ENCODE measurements at places on chromosomes 7 and 10.

DNA sequence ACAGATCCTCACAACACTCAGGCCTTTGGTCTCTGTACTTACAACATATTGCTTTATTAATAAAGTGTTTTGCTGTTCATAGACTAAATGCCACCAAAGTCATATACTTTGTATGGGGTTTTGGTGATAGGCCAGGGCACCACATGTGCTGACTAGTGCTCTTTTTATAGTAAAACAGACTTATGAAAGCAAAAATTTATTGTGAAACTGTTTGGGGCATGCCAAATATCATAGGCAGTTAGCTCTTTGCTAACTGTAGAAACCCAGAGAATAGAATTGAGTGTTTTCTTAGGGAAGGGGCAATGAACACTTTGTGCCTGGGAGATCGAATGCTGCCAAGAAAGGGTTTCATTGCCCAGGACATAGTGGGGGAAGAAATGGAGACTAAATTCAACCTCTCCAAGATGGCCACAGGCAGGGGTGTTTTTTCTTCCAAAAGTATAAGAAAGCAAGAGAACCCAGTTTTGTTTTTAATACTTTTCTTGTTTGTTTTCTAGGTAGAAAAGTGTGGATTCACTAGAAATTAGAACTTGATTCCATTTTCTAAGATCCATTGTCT lies 142.7 kb downstream of the TRIL start:
- no peak for DNase-seq

GRCh38 chr7:151286148-151286547 lies 37.7 kb upstream of the SMARCD3 start:
- DNase-seq = no peak

- no peak for DNase-seq
Measured at GRCh38 chr10:43341450-43341849, 30.0 kb upstream of the FXYD4 start.

- no peak for DNase-seq
Measured at GRCh38 chr10:34998940-34999339, 91.2 kb downstream of the CUL2 start.

- DNase-seq = no peak
Measured at GRCh38 chr10:61901829-61902444, 438 bp downstream of the ARID5B start.

GRCh38 chr10:102235598-102235920 lies 5.8 kb downstream of the PITX3 start:
- DNase-seq = no peak

- no peak for DNase-seq
Measured at GRCh38 chr7:78635026-78635793, 818.3 kb downstream of the MAGI2 start.

DNA sequence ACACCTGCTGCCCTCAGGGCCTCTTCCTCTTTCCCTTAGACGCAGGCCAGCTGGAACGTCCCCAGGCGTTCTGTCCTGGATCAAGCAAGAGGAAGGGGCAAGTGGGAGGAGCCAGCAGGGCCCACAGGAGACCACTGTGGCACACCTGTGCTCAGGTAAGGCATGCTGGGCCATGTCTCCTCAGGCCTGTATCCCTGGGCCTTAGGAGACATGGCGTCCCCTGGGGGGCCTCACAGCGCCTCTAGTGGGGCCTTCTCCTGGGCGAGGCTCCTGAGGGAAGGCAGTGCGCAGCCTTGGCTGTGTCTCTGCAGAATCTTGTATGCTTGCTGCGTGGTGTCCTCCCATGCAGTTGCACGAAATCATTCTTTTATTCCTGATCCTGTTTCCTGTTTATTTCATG lies 31.3 kb downstream of the ZNF783 start:
- no peak for DNase-seq

DNA sequence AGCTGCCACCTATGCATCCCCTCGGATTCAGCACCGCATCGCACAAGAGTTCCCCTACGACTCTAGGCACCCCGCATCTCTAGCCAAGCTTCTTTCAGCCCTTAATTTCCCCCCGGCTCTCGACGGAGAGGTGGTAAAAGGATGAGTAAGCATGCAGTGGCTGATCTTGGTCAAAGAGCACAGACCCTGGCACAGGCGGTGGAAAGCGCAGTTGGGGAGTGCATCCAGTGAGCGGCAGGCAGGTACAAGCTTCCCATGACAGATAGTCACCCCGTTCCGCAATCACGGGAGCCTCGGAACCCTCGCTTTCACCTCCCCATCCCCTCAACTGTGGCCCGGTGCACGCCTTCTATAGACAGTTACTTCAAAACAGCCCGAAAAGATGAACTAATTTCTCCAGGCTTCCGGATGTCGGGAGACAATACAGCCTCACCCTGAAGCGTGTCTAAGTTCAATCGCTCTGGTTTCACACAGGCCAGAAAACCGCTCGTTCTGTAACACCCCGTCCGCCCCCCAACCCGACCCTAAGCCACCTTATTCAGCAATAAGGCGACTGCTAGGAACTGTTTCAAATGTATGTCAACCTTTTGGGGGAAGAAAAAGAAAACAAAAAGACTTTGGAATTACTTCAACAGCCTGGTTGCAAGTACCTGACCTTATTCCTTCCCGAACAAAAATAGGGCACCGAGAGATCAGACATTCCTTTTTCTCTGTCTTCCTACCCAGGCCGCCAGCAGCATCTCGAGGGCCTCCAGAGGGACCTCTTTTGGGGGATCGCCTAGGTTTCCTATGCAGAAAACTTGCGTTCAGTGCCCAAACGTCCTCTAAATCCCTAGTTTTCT lies 1.4 kb downstream of the RHEB start:
- peak; percentile 39 for DNase-seq

DNA sequence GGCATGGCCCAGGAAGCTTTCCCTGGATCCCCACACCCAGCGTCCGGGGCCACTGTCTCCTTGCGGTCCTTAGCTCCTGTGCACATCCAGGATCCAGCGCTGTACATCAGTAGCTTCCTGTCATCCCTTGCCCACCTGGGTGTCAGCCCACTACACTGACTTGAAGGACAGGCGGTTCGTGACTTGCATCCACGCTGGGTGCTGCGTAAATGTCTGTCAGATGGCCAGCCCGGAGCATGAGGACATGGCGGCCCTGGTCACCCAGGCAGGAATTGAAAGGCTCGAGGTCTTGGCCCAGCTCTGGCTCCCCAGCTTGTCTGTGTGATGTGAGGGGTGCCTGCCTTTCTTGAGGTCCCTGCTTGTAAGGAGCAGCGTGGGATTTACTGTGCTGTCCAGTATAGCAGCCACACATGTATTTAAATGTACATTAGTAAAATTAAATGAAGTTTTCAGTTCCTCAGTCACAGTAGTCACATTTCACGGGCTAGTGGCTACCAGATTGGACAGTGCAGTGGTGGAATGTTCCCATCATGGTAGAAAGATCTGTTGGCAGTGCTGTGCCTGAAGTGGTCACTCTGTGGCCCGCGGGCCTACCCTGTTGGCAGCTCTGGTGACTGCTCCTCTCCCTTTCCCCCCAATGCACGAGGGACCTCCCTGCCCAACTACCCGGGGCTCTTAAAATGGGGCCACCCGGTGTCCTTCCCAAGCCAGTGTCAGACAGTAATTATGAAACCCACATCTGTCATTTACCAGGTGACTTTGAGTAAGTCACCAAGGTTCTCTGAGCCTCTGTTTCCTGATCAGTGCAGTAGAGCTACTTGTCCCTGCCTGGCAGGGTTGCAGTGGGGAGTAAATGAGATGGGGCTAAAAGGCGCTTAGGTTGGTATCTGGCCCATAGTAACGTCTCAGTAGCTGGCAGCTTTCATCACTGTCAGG lies 97.8 kb upstream of the PPIF start:
- DNase-seq = no peak

- no peak for DNase-seq
Measured at GRCh38 chr10:123704812-123705211, 38.7 kb downstream of the GPR26 start.

DNA sequence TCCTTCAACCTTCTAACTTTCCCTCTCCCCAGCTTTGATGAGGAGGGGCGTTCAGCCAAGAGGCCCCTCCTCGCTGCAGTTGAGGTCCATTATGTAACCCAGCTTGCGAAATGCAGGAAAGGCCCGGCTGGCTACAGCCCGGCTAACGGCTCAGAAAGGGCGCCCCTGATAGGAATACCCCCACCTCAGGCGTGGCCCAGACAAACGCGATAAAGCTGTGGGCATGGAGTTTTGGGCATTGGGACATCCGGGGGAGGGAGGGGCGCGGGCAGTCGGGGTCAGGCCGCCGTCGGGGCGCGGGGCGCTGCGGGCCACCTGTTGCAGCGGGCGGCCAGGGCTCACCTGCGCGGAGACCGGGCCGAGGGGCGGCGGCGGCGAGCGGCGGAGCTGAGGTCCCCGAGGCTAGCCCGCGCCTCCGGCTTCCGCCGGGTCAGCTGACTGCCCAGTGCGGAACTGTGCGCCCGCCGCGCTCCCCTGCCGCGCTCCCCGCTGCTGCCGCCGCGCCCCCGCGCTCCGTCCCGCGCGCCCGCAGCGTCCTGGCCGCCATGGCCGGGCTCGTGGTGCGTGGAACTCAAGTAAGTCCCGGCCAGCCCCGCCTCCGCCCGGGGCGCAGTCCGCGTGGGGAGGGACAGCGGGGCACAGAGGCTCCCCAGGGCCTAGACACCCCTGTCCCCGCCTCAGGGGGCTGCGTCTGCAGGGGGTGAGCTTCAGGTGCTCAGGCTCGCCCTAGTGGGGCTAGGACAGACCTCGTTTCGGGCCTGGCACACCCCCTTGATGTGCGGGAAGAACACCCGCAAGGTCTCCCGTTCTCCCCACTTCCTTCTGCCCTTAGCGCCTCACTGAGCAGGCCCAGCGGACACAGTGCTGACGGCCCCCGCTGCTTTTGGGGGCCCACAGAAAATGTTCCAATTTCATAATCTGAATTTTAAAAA lies at the start of gene LRMDA:
TSS of gene LRMDA (plus strand) at position 445 of the 932 bp plus-strand sequence.
- peak; percentile 34 for DNase-seq

DNA sequence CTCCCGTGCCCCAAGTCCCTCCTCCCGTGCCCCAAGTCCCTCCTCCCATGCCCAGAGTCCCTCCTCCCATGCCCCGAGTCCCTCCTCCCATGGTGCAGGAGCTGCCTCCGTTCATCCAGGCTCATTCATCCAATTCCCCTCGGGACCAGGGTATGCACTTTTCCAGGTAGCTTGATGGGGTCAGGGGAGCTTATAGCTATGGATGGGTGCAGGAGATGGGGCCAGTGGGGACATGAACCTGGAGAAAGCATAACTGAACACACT lies 201.3 kb downstream of the PTPRN2 start:
- no peak for DNase-seq

GRCh38 chr7:33593611-33594010 lies 311.7 kb upstream of the BMPER start:
- DNase-seq = no peak

DNA sequence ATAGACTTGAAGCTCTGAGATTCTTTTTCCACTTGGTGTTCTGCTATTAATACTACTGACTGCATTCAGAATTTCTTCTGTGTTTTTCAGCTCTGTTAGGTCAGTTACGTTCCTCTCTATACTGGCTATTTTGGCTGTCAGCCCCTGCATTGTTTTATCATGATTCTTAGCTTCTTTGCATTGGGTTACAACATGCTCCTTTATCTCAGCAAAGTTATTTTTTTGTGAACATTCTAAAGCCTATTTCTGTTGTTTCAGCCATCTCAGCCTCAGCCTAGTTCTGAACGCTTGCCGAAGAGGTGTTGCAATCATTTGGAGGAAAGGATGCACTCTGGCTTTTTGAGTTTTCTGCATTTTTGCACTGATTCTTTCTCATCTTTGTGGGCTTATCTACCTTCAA lies 201.5 kb upstream of the GNAI1 start:
- no peak for DNase-seq

GRCh38 chr7:29248713-29249382 lies 54.3 kb downstream of the CHN2 start:
- DNase-seq = no peak

- DNase-seq = no peak
Measured at GRCh38 chr10:119100434-119101238, 3.3 kb upstream of the DENND10 start.

DNA sequence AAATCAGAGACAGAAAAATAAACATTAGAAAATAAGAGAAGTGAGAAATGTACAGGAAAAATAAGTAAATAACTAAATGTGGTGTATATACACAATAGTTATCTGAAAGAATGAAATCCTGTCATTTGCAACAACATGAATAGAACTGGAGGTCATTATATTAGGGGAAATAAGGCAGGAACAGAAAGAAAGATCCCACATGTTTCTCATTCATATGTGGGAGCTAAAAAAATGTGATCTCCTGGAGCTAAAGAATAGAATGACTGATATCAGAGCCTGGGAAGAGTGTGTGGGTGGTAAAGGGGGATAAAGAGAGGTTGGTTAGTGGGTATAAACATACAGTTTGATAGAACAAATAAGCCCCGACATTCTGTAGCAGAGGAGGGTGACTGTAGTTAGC lies 27.3 kb downstream of the PLXDC2 start:
- DNase-seq = no peak

DNA sequence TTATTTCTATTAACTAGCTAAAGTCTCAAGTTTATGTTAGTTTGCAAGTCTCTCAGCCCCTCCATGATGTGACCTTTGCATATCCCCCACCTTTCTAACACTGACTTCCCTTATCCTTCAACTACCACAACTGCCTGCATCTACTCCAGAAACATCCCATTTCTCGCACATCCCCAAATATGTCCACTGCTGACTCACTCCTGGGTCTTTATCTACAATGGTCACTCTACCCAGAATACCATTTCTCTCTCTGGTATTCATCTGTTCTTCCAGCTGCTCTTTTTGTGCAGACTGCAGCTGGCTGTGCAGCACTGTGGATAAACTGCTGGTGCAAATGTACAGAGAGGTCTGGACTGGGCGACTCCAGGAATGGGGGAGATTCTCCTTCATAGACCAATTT lies 32.7 kb upstream of the PRSS1 start:
- no peak for DNase-seq

GRCh38 chr10:108465871-108466641 lies 1301.5 kb upstream of the SORCS1 start:
- DNase-seq = no peak

DNA sequence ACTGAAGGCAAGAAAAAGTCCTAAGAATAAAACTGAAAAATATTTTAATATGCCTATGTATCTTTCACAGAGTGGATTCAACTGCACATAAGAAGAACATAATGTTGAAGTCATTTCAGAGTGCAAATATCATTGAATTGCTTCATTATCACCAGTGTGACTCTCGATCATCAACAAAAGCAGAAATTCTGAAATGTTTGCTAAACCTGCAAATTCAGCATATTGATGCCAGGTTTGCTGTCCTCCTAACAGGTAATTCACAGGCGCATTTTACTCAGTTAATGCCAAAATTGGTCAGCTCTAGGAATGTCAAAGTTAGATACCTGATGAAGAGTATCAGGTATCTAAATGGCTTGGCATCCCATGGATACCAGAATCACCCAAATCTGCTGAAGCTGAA lies 52.0 kb downstream of the GDI2 start:
- no peak for DNase-seq

GRCh38 chr10:84348447-84348846 lies 20.1 kb downstream of the CCSER2 start:
- DNase-seq = no peak

- no peak for DNase-seq
Measured at GRCh38 chr7:151334628-151335027, 7.0 kb upstream of the NUB1 start.

GRCh38 chr10:96556003-96556402 lies 30.8 kb downstream of the TM9SF3 start:
- DNase-seq = no peak

- DNase-seq = no peak
Measured at GRCh38 chr7:47581804-47582763, at the start of gene TNS3. Gene TNS3 (minus strand): TSS chr7:47582111. CDS start chr7:47439636, 142,475 bp downstream.

All from CD4-positive, alpha-beta T cell treated with Interleukin-4 for 1 hour (primary cell).